ENCODE measurements at places on chromosomes 1 and 21.

DNA sequence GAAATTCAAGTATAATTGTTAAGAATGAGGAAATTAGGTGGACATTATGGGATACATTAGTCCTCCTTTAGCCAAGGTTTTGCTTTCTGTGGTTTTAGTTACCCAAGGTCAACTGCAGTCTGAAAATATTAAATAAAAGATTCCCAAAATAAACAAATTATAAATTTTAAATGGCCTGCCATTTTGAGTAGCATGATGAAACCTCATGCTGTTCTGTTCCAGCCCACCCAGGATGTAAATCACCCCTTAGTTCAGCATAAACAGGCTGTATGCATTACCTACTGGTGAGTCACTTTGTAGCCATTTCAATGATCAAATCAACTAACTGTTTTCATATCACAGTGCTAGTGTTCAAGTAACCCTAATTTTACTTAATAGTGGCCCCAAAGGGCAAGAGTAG lies 132.5 kb upstream of the LYPLAL1 start:
- H3K27ac ChIP-seq, result no peak overlapping the region
- no peaks in the 10 kb centered on the region for H3K4me1 ChIP-seq
- no peak overlapping the region for H3K4me3 ChIP-seq
- no peak for DNase-seq

DNA sequence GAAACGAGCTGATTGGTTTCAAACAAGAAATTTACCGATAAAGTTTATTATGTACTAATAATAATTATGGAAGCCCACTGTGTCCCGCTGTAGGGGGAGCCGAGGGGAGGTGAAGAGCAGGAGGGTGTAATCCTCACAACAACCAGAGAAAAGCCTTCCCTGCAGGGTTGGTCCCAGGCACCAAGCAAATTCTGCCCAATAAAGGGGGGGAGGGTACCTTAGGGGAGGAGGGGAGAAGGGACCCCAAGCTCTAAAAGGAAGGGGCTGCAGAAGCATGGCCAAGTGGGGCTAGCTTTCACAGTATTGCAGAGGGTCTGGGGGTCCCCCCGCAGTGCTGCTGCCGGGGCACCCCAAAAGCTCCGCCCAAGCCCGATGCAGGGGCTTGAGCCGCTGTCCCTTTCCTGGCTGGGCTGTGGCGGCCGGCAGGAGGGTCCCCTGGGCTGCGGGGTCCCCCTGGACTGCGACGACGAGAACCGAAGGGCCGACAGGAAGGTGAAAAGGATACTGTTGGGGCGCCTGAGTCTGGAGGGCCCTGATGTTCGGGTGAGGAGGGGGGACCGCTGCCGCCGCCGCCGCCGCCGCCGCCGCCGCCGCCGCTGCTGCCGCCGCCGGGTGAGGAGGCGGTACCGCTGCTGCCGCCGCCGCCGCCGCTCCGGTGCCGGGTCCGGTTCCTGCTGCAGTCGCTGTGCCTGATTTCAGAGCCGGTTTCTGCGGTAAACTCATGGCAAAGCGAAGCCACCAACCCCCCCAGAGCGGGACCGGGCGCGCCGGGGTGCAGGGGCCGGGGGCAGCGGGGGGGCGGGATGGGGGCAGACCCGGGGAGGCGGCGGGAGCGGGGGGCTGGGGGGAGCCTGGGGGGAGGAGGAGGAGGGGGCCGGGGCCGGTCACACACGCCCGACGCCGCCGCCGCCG lies 771 bp downstream of the EIF4G3 start:
- peaks cover 31% of the 10 kb centered on the region for H3K36me3 ChIP-seq
- peak overlapping the region; percentile 82 for H3K27ac ChIP-seq
- peak overlapping the region; percentile 87 for H3K4me3 ChIP-seq
- peaks cover 38% of the 10 kb centered on the region for H3K4me1 ChIP-seq
- H3K27me3 ChIP-seq, result peaks cover 5% of the 10 kb centered on the region

GRCh38 chr1:56590520-56591011 lies 11.2 kb upstream of the PLPP3 start:
- H3K27ac ChIP-seq, result no peak overlapping the region
- H3K27me3 ChIP-seq, result no peaks in the 10 kb centered on the region
- H3K4me3 ChIP-seq, result no peak overlapping the region
- DNase-seq, result no peak
- H3K36me3 ChIP-seq, result no peaks in the 10 kb centered on the region

GRCh38 chr1:15802234-15802965 lies 5.0 kb downstream of the UQCRHL start:
- H3K4me3 ChIP-seq, result no peak overlapping the region
- no peaks in the 10 kb centered on the region for H3K4me1 ChIP-seq
- peaks cover 8% of the 10 kb centered on the region for H3K27me3 ChIP-seq

DNA sequence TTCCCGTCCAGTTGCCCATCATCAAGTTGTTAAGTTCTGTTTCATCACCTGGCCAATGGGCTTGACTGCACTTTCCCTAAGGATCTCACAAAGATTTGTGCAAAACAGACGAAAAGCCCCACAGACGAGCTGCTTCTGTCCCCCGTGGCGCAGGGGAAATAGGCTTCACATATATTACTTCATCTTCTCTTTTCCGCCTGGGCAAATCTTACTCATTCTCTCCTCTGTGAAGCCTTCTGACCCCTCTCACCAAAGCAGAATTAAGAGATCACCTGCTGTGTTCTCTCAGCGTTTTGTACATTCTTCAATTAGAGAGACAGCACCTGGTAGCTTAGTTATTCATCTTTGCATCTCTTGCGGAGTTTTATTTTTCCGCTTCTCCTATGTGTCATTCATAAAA lies 129.8 kb downstream of the IGSF21 start:
- no peaks in the 10 kb centered on the region for H3K36me3 ChIP-seq
- H3K4me3 ChIP-seq, result no peak overlapping the region

DNA sequence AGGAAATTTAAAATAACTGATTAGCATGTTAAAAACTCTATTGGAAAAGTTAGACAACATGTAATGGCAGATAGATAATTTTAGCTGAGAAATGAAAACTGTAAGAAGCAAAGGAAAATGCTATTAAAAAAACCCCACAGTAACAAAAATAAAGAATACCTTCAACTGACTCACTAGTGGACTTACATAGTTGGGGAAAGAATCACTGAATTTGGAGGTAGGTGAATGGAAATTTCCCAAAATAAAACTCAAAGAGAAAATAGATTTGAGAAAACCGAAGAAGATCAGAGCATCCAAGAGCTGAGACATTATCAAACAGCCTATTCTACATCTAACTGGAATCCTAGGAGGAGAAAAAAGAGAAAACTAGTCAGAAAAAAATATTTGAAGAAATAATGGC lies 34.7 kb downstream of the PDE4B start:
- no peak overlapping the region for H3K27ac ChIP-seq
- H3K36me3 ChIP-seq, result peaks cover 5% of the 10 kb centered on the region
- no peak overlapping the region for H3K4me3 ChIP-seq
- H3K4me1 ChIP-seq, result peaks cover 22% of the 10 kb centered on the region
- no peak for DNase-seq

GRCh38 chr1:114756949-114757454 lies 782 bp downstream of the CSDE1 start:
- peaks cover 56% of the 10 kb centered on the region for H3K4me1 ChIP-seq
- peak overlapping the region; percentile 100 for H3K27ac ChIP-seq
- DNase-seq, result no peak

- no peak overlapping the region for H3K27ac ChIP-seq
- no peak overlapping the region for H3K4me3 ChIP-seq
- DNase-seq, result no peak
- no peaks in the 10 kb centered on the region for H3K36me3 ChIP-seq
- H3K27me3 ChIP-seq, result no peaks in the 10 kb centered on the region
Observed at GRCh38 chr1:22808186-22808675, 97.6 kb downstream of the EPHB2 start.

- no peak for DNase-seq
- no peaks in the 10 kb centered on the region for H3K4me1 ChIP-seq
- no peaks in the 10 kb centered on the region for H3K27me3 ChIP-seq
- H3K27ac ChIP-seq, result no peak overlapping the region
- peaks cover 2% of the 10 kb centered on the region for H3K36me3 ChIP-seq
Observed at GRCh38 chr1:108617724-108618056, 43.2 kb downstream of the HENMT1 start.

GRCh38 chr1:103111926-103112325 lies 3.6 kb upstream of the COL11A1 start:
- no peaks in the 10 kb centered on the region for H3K36me3 ChIP-seq
- H3K27me3 ChIP-seq, result peaks cover 14% of the 10 kb centered on the region
- H3K27ac ChIP-seq, result no peak overlapping the region
- DNase-seq, result no peak
- H3K4me3 ChIP-seq, result no peak overlapping the region

- peaks cover 20% of the 10 kb centered on the region for H3K4me1 ChIP-seq
- H3K27ac ChIP-seq, result no peak overlapping the region
- DNase-seq, result no peak
- H3K36me3 ChIP-seq, result no peaks in the 10 kb centered on the region
Observed at GRCh38 chr1:203477748-203478147, 2.1 kb downstream of the PRELP start.

GRCh38 chr1:62406576-62406975 lies 30.3 kb upstream of the USP1 start:
- no peak for DNase-seq
- peaks cover 2% of the 10 kb centered on the region for H3K27me3 ChIP-seq
- H3K36me3 ChIP-seq, result no peaks in the 10 kb centered on the region
- H3K4me1 ChIP-seq, result no peaks in the 10 kb centered on the region
- H3K27ac ChIP-seq, result no peak overlapping the region

- no peak overlapping the region for H3K27ac ChIP-seq
- no peaks in the 10 kb centered on the region for H3K36me3 ChIP-seq
- no peak for DNase-seq
Observed at GRCh38 chr1:18018366-18018765, 89.2 kb upstream of the IGSF21 start.

- H3K36me3 ChIP-seq, result no peaks in the 10 kb centered on the region
- no peak for DNase-seq
- no peak overlapping the region for H3K27ac ChIP-seq
Observed at GRCh38 chr21:33070998-33071769, 1.2 kb downstream of the OLIG1 start.

DNA sequence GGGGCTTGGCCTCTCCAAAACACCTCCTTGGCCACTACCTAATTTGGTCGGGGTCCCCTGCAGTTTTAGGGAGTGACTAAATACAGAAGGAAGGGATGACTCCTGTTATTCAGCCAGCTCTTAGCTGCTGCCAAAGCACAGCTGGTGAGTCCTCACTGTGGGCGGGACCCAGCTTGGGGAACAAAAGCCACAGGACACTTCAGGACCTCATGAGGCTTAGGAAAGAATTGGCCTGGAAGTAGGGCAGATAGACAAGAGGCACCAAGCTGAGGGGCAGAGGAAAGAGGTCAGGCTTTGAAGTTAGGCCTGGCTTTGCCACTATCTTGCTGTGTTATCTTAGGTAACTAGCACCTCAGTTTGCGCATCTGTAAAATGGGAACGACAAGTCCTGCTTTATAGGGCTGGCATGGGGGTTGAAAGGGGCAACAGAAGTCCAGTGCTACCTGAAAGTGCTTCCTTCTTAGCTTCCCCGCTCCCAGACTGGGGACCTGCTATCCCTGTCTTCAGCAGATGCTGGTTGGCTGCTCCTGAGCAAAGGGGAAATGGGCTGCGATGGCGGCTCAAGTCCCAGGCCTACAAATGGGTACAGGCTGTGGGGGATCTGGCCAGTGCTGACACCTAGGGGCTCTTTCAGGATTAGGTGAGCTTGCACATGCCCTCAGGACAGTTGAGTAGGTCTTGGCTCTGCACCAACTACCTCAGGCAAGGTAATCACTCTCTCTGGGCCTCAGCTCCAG lies 15.7 kb downstream of the IFI6 start:
- H3K27ac ChIP-seq, result no peak overlapping the region
- no peak overlapping the region for H3K4me3 ChIP-seq
- no peak for DNase-seq
- peaks cover 28% of the 10 kb centered on the region for H3K4me1 ChIP-seq
- no peaks in the 10 kb centered on the region for H3K27me3 ChIP-seq

- no peak for DNase-seq
- H3K36me3 ChIP-seq, result no peaks in the 10 kb centered on the region
- peaks cover 23% of the 10 kb centered on the region for H3K27me3 ChIP-seq
- no peak overlapping the region for H3K27ac ChIP-seq
Observed at GRCh38 chr1:10968411-10968826, 44.0 kb upstream of the TARDBP start.

DNA sequence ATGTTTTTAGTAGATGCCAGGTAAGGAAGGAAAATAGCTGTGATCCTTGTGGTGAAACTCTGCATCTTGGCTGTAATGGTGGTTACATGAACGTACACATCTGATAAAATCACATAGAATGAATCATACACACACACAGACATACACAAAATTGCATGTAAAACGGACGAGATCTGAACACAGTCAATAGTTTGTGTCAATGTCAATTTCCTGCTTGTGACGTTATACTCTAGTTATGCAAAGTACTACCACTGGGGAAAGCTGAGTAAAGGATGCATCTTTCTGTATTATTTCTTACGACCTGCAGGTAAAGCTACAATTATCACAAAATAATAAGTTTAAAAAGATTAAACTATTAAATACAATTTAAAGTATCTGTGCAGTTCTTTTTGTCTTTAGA lies 493.7 kb upstream of the ZP4 start:
- no peak for DNase-seq
- H3K36me3 ChIP-seq, result no peaks in the 10 kb centered on the region
- no peak overlapping the region for H3K27ac ChIP-seq
- H3K4me3 ChIP-seq, result no peak overlapping the region
- H3K27me3 ChIP-seq, result no peaks in the 10 kb centered on the region
- no peaks in the 10 kb centered on the region for H3K4me1 ChIP-seq

DNA sequence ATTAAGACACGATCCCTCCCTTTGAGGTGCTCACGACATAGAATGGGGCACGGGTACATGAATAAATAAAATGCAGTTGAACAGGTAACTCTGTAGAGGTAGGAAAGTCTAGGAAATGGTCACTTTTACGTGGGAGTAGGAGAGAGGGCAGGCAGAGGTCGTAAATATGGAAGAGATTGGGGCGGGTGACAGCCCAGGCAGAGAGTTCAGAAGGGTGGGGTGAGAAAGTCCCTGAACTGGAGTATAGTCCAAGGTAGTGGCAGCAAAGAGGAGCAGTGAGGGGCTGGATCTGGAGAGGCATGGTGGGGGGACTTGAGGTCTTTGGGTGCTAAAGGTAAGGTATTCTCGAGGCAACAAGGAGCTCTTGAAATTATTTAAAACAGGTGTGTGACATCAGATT lies 147.9 kb downstream of the C1orf21 start:
- no peaks in the 10 kb centered on the region for H3K36me3 ChIP-seq
- H3K27ac ChIP-seq, result no peak overlapping the region
- no peak overlapping the region for H3K4me3 ChIP-seq
- H3K4me1 ChIP-seq, result no peaks in the 10 kb centered on the region

GRCh38 chr1:156148216-156148615 lies 5.2 kb upstream of the SEMA4A start:
- H3K36me3 ChIP-seq, result no peaks in the 10 kb centered on the region
- H3K4me1 ChIP-seq, result peaks cover 39% of the 10 kb centered on the region
- no peak for DNase-seq

GRCh38 chr1:31801458-31801857 lies 14.4 kb downstream of the SPOCD1 start:
- H3K27me3 ChIP-seq, result peaks cover 24% of the 10 kb centered on the region
- H3K4me1 ChIP-seq, result peaks cover 9% of the 10 kb centered on the region
- peak; percentile 3 for DNase-seq
- H3K36me3 ChIP-seq, result no peaks in the 10 kb centered on the region

- peaks cover 12% of the 10 kb centered on the region for H3K27me3 ChIP-seq
- H3K4me1 ChIP-seq, result no peaks in the 10 kb centered on the region
- H3K27ac ChIP-seq, result no peak overlapping the region
- DNase-seq, result no peak
- no peak overlapping the region for H3K4me3 ChIP-seq
Observed at GRCh38 chr1:181531441-181531840, 48.1 kb downstream of the CACNA1E start.

GRCh38 chr1:167601442-167602383 lies 28.3 kb upstream of the RCSD1 start:
- peaks cover 42% of the 10 kb centered on the region for H3K4me1 ChIP-seq
- H3K4me3 ChIP-seq, result no peak overlapping the region
- H3K27ac ChIP-seq, result peak overlapping the region; percentile 36
- H3K36me3 ChIP-seq, result peaks cover 5% of the 10 kb centered on the region
